Right kidney (tissue), 9 donors: ENCODE measurements at places on chromosomes 6 and 20.
A peak's percentile ranks its signal among the peaks of the same experiment; 100 is the strongest.

DNA sequence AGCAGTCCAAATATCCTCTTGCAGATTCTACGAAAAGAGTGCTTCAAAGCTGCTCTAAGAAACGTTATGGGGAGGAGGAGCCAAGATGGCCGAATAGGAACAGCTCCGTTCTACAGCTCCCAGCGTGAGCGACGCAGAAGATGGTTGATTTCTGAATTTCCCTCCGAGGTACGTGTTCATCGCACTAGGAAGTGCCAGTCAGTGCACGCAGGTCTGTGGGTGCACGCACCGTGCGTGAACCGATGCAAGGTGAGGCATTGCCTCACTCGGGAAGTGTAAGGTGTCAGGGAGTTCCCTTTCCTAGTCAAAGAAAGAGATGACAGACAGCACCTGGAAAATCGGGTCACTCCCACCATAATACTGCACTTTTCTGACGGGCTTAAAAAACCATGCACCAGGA, 272.1 kb upstream of the DEFB115 start:
- DNase-seq = no peak

GRCh38 chr6:135438907-135439535, 58.5 kb downstream of the AHI1 start:
- DNase-seq = no peak

GRCh38 chr6:85077098-85077497, 312.7 kb upstream of the TBX18 start:
- DNase-seq = no peak

DNA sequence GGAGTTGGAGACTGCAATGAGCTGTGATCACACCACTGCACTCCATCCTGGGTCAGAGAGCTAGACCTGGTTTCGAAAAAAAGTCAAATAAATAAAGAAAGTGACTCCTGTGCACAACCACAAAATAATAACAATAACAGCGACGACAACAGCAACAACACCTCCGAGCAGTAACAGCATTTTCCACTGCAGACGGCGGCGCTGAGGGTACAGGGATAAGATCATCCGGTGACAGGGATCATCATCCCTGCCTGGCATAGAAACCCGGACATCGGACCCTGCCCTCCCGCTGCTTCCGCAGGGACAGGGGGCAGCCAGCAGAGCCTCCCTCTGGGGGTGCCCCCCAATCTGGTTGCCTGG, 11.5 kb downstream of the SRXN1 start:
- DNase-seq = no peak

- DNase-seq = no peak
These were observed 52.9 kb downstream of the TTI1 start for GRCh38 chr20:37980383-37980782.

GRCh38 chr20:47352332-47353238, 3.9 kb downstream of the ZMYND8 start:
- DNase-seq = peak; percentile 77

DNA sequence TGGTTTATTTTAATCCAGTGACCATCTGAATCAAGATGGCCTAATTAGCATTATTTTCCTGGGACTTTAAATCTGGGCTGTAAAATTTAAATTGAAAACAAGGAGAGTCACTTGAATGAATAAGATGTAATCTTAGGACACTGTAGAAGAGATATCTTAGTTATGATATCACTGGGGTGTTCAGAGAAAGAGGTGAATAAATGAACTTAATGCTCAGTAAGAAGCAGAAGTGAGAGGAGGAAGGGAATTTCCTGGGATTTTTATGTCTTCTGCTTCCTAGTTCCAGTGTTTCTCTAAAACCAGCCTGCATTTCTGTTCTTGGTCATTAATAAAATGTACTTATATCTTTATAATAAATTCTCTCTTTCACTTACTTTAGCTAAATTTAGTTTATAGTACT, 136.8 kb upstream of the PTPRK start:
- DNase-seq = no peak

- peak; percentile 75 for DNase-seq
These were observed at the start of gene CD24 for GRCh38 chr6:106974336-106974998. Gene CD24 (minus strand): TSS chr6:106974729. CDS start chr6:106974646, 83 bp downstream.

- DNase-seq = no peak
These were observed 161.0 kb downstream of the CDK19 start for GRCh38 chr6:110654096-110654820.

- no peak for DNase-seq
These were observed 7.4 kb downstream of the LY86 start for GRCh38 chr6:6595952-6596351.

- DNase-seq = no peak
These were observed 104.0 kb downstream of the RTN4IP1 start for GRCh38 chr6:106525107-106525881.

DNA sequence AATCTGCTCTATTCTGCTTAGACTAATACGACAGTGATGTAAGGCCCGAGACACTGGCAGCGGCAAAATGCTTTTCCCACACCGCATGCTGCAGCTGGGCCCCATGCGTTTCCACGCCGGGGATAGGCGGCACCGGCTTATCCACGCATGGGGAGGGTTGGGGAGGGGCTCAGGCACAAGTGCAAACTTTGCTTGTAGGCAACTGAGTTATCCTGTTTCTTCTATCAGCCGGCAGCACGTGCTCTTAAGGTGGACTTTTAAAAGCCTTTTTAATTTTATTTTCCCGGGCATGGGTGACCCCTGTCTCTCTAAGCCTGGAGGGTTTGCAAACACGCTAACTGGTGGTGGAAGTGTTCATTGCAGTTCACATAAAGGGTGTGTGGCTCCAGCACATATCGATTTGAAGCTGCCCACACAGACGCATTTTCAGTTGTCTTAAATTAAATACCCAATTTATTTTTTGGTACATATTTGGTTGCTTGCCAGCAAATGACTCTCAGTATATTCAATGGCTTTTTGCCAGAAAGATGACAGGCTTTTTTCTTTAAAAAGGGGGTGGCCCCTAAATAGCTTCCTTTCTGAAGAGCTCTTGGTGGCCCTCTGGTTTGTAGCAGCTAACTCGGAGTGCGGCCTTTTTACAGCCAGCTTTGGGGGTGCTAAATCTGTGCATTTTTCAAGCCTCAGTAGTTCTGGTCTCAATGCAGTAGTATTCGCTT, 561.8 kb upstream of the AGPAT4 start:
- peak; percentile 33 for DNase-seq

DNA sequence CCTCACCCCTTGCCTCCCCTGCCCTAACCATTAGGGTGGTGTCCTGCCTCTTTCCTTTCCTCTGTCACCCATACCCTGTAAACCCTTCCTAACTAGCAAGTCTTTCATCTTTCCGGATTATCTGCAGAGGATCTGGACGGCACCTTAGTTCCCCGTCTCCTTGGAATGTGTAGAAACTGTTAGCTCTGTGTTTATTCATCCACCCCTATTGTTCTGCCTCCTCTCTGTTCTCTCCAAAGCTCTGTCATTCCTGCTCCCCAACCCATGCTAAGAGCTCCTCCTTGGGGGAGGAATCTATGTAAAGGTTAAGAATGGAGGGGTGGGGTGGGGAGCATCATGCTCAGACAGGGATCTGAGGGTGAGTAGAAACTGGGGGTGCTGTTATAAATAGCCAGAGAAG, 39.4 kb upstream of the KCNK5 start:
- DNase-seq = no peak

GRCh38 chr20:3560578-3560977, 89.8 kb downstream of the ATRN start:
- no peak for DNase-seq

DNA sequence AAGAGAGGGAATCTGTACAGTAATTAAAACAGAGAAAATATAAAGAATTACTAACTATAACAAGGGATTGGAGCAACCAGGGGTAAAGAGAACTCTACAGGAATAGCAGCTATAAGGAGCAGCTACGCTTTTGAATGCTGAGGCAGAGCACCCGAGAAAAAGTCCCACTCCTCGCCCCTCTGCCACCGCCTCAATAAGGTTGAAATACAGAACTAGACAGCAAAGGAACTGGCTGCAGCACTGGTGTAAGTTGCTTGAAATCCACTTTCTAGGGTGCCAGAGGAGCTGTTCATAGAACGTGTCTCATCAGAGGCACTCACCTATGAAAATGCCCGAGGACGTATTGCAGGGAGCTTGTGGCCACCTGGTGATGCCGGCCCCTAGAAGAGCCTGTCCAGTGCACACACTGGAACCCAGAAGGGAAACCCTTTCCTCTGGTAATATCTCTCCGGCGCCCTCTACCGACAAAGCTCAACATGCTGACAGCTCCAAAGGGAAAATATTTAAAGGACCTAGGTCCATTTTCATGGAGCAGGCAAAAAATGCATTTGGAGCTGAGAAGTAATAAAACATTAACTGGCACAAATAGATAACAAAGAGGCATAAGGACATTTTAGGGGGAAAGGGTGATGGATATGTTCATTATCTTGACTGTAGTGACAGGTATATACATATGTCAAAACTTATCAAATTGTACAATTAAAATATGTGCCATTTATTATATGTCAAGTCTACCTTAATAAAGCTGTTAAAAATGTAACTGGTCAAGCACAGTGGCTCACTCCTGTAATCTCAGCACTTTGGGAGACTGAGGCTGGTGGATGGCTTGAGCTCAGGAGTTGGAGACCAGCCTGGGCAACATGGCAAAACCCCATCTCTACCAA, 137.4 kb upstream of the HDAC2 start:
- DNase-seq = peak; percentile 20

DNA sequence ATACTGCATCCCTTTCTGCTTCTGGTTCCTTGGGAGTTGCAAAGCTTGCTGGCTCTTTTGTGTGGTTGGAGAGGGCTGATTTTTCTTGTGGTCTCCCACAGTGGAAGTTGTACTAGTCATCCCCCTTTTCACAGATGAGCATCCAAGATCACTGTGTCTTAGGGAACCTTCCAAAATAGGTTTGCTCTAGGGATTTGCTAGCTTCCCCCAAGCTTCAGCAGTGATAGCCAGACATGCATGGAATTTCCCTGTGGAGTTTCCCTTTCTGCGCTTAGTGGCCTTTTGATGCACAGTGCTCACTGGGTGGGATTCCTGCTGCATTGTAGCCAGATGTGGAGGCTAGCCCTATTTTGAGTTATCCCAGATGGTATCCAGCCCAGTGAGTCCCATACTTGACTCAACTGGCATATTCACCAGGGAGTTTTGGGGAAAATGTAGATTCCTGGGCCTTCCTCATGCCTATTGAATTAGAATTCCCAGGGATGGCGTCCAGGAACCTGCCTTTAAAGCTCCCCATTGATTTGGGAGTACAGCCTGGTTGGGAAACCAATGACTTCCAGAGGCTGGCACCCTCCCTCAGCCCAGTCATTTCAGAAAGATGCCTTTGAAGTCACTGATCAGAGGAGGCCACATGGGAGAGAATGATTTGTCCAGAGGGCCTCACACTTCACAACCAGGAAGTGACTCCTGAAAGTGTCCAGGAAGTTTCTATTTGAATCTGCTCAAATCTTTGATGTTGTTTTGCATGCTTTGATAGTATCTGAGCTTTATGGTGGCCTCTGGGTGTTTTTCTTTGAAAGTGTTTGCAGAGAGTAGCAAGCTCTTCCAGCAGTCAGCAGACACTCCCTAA, 25.9 kb downstream of the PPARD start:
- no peak for DNase-seq

DNA sequence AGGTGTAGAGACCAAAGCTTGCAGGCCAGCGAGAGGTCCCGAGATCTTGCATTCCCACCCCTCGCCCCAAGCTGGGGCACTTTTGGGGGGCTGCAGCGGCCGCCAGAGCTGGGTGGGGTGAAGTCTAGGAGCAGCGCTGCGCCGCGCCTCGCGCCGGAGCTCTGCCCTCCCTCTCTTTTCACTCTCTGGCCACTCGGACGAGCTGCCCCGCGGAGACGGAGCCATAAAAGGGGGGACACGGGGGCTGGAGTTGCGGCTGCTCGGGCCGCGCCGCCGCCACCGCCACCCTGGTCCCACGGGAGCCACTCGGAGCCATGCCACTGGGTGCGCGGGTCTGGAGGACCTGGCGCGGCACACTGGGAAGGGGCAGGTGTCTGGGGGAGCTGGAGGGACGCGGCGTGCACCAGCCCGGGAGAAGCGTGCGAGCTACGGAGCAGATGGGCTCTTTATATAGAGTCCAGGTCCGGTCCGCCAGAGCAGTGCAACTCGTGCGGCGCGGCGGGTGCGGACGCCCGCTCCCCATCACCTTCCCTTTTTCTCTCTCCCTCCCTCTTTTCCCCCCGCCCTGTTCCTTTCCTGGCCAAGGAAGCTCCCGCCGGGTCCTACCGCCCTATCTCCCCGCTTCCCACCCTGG, 687 bp upstream of the HTR1B start:
- peak; percentile 63 for DNase-seq

GRCh38 chr6:34906826-34907225, 17.8 kb downstream of the ANKS1A start:
- DNase-seq = no peak

DNA sequence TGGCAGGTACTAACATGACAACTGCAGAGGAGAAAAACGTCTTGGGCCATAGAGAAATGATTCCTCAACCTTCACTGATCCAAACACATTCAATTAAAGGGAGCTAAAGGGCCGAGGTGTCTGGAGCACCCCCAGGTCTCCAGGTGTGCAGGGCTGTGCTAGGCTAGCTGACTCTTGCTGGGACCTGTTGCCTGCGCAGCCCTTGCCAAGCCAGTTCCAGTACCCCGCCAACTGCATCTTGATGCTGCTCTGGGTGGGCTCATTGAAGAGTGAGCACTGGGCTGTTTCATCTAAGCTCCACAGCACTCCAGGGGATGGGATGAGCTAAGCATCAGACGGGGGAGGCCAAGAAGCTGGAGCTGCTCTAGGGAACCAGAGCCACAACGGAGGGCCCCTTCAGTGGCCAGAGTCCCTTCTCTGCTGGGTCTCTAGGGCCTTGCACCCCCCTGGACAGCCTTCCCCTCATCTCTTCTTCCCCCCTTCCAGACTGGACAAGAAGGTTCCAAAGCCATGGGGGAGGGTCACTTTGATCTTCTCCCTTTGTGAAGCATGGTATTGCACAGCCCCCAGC, 15.9 kb downstream of the LEMD2 start:
- no peak for DNase-seq

DNA sequence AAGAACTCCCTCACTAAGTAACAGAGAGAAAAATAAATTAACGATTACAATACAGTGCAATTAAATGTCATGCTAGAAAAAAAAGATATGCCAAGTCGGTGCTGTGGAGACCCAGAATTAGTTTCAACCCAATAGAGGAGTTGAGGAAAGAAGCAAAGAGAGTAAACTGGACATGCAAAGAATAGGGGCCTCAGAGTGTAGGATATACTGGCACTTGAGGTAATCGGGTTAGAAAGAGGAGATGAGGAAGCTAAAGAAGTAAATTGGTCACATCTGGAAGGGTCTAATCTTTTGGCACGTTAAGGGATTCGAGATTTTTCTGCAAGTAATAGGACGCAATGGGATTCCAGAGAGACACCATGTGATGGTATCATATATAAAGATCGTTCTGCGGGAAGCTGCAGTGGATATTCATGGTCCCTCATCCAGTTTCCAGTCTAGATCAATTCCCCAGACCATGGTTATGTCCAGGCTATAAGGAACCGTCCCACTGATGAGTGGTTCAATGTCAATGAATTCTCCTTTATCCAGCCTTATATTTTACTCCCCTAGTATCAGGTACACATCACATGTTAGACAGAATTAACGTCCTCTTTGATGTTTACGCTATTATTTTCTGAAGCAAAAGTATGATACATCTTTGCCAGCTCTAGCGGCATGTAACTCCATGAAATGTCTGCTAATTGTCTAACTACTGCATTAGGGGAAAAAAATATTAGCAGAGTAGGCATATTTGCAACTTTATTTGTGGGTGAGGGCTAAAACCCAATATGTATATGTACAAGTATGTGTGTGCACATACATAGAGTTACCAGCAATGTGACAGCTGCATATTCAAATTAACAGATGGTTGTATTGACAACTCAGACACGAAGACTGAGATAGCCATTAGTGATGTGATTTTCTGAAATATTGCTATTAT, 1.1 kb upstream of the TBC1D32 start:
- no peak for DNase-seq
